ENCODE measurements at places on chromosomes 16 and 17. TPM values are rescaled to one million over a fixed set of nuclear protein-coding genes. Genes with fewer than 3 reads are reported as not detected.
A peak's percentile ranks its signal among the peaks of the same experiment; 100 is the strongest.

GRCh38 chr17:81550285-81550684, 1.9 kb downstream of the FAAP100 start:
- DNase-seq, result no peak

DNA sequence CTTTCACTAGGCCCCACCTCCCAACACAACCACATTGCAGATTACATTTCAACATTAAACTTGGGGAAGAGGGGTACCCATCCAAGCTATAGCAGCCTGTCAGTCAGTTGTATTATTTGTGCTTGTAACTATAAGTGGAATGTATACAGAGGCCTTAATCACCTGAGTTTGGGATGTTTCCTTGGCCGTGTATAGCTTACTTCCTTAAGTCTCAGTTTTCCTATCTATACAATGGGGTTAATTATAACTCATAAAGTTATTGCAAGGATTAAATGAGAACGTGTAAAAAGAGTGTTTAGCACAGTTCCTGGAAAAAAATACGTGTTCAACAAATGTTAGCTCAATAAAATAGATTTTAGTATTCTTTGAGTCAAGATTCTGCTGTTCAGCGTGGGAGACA, 165.5 kb upstream of the FAM20A start:
- no peak for DNase-seq

- DNase-seq, result no peak
These were observed 3.8 kb upstream of the TMEM220 start for GRCh38 chr17:10733666-10734065.

DNA sequence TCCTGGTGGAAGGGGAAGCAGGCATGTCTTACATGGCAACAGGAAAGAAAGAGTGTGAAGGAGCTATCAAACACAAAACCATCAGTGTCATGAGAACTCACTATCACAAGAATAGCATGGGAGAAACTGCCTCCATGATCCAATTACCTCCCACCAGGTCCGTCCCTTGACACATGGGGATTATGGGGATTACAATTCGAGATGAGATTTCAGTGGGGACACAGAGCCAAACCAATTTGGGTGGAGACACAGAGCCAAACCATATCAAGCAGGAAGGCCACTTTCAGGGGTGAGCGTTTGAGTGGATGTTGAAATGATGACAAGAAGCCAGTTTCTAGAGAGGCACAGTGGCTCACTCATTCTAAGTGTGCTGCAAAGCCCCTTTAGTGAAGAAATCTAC, 143.8 kb downstream of the CPPED1 start:
- DNase-seq, result no peak

- peak; percentile 70 for DNase-seq
These were observed 75.8 kb downstream of the WNT3 start for GRCh38 chr17:46742565-46743270.

- no peak for DNase-seq
These were observed 219.3 kb upstream of the NOG start for GRCh38 chr17:56373981-56374833.

DNA sequence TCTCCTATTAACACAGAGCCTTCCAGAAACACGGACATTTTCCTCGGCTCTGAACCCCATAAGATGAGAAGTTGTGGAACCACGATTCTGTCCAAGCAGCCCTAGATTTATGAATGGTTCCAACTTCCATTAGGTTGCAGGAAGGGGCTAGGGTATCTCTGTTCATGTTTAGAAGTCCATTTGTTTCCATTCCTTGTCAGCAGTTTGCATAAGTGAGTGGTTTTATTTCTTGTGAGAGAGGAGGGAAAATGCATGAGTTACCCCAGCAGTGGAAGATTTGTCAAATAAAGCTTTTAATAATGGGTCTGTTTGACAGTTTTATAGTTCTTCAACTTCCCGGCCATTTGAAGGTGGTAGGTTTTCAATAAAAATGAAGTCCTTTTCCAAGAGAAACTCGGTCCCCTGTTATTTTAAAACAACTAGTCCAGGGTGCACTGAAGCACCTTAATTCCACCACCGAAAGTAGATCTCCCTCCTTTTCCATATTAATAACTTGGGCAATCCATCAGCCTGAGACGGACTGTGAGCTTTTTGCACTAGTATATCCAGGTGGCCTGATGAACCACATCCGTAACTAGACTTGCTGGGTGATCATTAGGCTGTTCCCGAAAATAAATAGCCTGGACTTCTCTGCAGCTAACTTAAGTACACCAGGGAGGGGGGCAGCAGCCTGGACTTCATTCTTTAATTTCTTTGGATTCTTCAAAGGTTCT, 181.3 kb downstream of the TMEM114 start:
- DNase-seq, result no peak

DNA sequence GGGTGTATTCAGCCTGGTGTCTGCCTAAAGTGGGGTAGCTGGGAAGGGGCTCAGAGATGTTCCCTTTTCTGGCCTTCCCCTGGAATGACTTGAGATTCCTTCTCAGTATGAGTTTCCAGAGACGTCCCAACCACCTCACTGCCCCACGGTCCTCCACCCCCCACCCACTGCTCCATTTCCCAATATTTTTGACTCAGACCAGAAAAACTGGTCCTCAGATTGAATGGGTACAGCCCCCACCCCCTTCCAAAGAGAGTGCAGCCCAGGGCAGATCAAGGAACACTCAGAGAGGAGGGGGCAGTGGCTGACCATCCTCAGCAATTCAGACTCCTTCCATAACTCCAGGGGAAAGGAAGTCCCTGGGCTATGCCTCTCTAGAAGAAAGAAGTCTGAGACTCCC, 3.2 kb downstream of the ACLY start:
- DNase-seq, result no peak

- DNase-seq, result peak; percentile 42
These were observed 2.3 kb downstream of the GP1BA start for GRCh38 chr17:4934173-4934979.

DNA sequence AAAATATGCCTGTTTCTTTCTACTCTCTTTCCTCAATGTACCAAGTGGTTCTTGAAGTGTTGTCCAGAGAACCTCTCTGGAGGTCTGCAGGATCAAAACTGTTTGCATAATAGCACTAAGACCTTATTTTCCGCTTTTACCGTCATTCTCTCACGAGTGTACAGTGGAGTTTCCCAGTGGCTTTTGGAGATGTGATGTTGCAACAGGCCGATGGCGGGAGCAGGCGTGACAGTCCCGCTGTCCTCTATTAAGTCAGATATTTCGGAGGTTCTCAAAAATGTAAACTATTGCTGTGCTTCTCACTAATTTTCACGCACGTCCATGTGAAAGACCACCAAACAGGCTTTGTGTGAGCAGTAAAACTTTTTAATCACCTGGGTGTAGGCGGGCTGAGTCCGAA, 8.3 kb upstream of the GPRC5B start:
- DNase-seq, result no peak

Gene NOMO2
- total RNA-seq, result 101 TPM

Gene MEAK7
- 5.3 TPM for total RNA-seq

- no peak for DNase-seq
These were observed 62.3 kb downstream of the CLEC16A start for GRCh38 chr16:11006656-11007055.

DNA sequence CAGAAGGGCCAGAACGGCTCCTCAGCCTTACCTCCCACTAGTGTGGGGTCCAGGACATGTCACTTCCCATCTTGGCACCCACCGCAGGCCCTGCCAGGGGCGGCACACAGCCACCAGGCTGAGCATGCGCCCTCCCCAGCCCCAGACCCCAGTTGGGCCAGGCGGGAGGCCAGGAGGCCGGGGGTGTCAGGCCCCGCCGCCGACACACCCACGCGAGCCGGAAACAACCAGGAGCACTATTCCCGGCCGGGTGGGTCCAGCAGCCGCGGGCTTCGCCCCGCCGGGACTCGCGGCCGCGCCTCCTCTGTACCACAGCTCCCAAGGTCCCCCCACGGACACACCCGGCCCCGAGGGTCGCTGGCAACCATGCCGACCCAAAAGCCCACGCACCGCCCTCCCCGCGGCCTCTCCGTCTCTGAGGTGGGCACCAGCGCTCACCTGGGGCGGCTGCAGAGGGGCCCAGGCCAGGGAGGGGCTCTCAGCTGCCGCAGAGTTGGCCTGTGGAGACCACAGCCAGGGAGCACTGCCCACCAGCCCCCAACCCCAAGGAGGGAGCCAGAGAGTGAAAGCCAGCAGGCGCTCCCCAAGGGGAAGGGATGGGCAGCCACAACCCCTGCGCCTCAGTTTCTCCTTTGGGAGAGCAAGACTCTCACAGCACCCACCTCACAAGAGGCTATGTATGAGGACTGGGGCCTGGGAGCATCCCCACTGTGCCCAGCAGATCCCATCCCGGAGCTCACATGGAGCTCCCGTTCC, 18.0 kb downstream of the B9D1 start:
- no peak for DNase-seq

GRCh38 chr16:55209626-55210025, 114.4 kb upstream of the IRX6 start:
- DNase-seq, result no peak

DNA sequence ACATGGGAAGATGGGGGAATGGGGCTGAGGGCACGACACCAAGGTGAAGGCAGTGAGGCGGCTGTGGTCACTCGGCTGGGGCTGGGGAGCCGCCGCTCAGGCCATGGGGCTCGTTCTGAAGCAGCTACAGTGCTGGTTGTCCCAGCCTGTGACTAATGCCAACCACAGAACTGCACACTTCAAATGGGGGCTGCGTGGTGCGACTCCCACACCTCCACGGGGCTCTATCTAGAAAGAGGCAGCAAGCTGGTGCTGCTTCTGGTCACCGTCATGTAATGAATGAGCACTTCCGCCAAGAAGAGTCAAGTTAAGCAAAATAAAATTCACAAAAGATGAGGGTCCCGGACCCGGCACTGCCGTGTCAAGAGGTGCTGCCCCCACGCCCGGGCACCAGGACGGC, 20.0 kb downstream of the GALNS start:
- no peak for DNase-seq

- peak; percentile 58 for DNase-seq
These were observed 34.5 kb upstream of the MEOX1 start for GRCh38 chr17:43695970-43696865.

DNA sequence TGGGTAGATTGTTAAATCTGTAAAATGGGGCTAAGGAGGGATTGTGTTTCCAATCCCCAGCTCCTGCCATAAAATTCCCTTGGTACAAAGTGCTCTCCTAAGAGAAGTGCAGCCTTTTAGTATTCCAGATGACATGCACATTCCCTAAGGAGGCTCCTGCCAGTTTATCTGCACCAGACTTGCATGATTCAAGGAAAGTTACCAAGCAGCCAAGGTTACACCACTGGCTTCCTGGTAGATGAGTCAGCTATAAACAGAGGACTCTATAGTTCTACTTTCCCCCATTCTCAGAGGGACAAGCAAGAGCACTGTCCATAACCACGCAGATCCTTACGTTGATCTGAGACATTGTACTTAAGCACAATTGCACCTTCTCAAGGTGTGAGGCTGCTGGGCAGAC, 1.9 kb downstream of the CALB2 start:
- DNase-seq, result peak; percentile 91

Gene SPAG9
- total RNA-seq, result 35.1 TPM

Gene HES7
- 0.14 TPM for total RNA-seq

DNA sequence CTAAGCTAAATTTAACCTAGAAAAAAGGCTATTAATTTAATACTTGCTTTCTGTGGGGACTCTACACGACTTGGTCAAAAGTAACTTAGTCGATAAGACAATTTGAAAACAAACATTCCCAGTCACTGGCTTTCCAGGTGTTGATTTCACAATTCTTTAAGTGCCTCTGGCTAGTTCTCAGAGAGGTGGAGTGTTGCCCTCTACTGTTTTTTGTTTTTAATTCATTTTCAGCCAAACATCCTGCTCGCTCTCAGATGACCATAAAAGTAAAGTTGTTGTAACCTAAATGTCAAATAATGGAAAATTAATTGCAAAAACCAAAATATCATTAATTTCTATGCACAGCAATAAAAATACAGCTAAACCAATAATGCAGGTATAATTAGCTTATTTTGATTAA, 107.1 kb downstream of the MYO1D start:
- DNase-seq, result peak; percentile 32

Gene CIITA
- 0.72 TPM for total RNA-seq

Gene HOXB3
- 2.0 TPM for total RNA-seq

Gene OR3A3
- not detected for total RNA-seq

GRCh38 chr17:8188263-8188839, 1.6 kb downstream of the BORCS6 start:
- no peak for DNase-seq

DNA sequence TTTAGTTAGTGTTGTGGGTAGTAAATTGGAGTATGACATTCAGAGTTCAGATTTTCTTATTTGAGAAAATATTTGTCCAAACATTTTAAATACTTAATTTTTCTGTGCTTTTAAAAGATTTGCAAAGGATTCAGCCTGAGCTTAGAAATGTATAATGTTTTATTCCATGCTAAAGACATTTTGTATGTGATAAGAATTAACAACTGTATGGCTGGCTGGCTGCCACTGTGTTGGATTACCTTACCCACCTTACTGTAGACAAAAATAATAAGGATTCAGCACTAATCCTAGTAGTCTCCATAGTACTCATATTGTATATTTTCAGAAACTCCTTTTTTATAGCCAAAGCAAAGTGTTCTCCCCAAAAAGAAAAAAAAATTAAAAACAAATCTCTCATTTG, 74.8 kb downstream of the TANC2 start:
- DNase-seq, result no peak

DNA sequence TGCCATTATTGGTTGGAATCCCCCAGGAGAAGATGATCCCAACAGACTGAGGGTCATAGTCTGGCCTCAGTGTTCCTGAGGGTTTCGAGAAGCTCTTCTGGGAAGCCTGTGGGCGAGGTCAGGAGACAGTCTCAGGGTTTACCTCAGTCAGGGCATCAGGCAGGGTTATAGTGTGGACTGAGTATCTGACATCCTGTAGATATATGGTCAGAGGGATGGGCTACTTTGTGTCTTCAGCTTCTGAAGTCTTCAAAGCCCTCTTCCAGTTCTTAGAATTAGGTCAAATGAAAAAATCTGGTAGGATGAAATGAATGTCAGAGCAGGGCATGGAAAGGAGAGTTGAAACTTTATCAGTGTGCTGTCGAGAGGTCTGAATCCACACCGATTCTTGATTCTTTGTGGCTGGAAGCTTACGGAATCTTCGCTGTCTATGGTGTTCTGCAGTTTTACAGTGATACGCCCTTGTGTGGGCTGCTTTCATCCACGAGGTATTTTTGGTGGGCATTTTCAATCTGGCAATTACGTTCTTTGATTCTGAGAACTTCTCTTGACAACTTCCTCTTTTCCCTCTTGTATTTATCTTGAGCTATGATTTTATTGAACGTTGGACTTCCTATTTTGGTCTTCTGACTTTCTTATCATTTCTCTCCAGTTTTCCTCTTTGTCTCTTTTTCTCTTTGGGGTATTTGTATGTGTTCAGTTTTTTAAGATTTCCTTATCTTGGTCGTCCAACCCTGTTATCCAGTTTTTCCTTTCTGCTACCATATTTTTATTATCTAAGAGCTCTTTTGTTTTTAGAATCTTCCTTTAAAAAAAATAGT, 30.4 kb downstream of the BPTF start:
- no peak for DNase-seq

- DNase-seq, result peak; percentile 55
These were observed 3.0 kb upstream of the PIPOX start for GRCh38 chr17:29039764-29040598.

Gene OR4D1
- not detected for total RNA-seq

DNA sequence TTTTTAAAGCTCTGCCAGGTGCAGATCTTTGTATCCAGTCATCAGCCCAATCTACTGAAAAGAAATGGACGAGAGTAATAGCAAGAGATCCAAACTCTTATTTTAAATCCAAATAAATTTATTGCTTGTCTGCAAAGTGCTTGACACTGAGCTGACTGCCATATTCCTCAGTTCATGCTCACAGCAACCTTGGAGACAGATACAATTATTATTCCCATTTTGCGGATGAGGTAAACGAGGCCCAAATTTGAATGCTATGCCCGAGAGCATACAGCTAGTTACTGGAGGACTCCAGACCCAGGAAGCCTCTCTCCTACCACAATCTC, 620 bp downstream of the NOB1 start:
- no peak for DNase-seq

Measured in H4 (cell line).